ENCODE measurements at places on chromosomes 5 and 9. TPM values are rescaled to one million over a fixed set of nuclear protein-coding genes. Genes with fewer than 3 reads are reported as not detected.

CANX gene
- total RNA-seq: 596 TPM

C9orf153 gene
- total RNA-seq: not detected

NR2F1-AS1 gene
- not detected for total RNA-seq

PAX5 gene
- not detected for total RNA-seq

HMGCR gene
- 65.1 TPM for total RNA-seq

SMIM15 gene
- 66.9 TPM for total RNA-seq

GABRA1 gene
- not detected for total RNA-seq

MAN1B1 gene
- 52.2 TPM for total RNA-seq

SOHLH1 gene
- total RNA-seq: not detected

PTGS1 gene
- 7.6 TPM for total RNA-seq

ANKRD20A1 gene
- total RNA-seq: not detected

ZFP37 gene
- total RNA-seq: not detected

SVEP1 gene
- 1.8 TPM for total RNA-seq

NPR3 gene
- 2.6 TPM for total RNA-seq

AJM1 gene
- 1.7 TPM for total RNA-seq

TLR4 gene
- total RNA-seq: 5.9 TPM

PCDHGA6 gene
- total RNA-seq: 1.6 TPM

ALDOB gene
- not detected for total RNA-seq

RNF20 gene
- total RNA-seq: 8.9 TPM

ANKRD34B gene
- 3.4 TPM for total RNA-seq

PCDHA9 gene
- not detected for total RNA-seq

LAMC3 gene
- 9.6 TPM for total RNA-seq

GRAMD2B gene
- 38.3 TPM for total RNA-seq
